ENCODE measurements at places on chromosomes 2 and 18. TPM values are rescaled to one million over a fixed set of nuclear protein-coding genes. Genes with fewer than 3 reads are reported as not detected.

The NFATC1 gene
- total RNA-seq: 43.8 TPM

The DIS3L2 gene
- total RNA-seq: 25.8 TPM

The CD8A gene
- total RNA-seq: 4.8 TPM

The CD207 gene
- total RNA-seq: not detected

The TBR1 gene
- not detected for total RNA-seq

The RPRM gene
- total RNA-seq: not detected

The KRCC1 gene
- 18.8 TPM for total RNA-seq

The SPATA3 gene
- total RNA-seq: 0.35 TPM

The APCDD1 gene
- total RNA-seq: not detected

The FEV gene
- not detected for total RNA-seq

The FZD7 gene
- 0.60 TPM for total RNA-seq

- DNase-seq: peak; percentile 10
Observed at GRCh38 chr2:70886541-70886987, 49.1 kb upstream of the ATP6V1B1 start.

- DNase-seq: no peak
Observed at GRCh38 chr2:39068299-39069135, 52.3 kb downstream of the SOS1 start.

GRCh38 chr2:12965540-12966269 is 249.0 kb downstream of the TRIB2 start:
- DNase-seq: no peak

DNA sequence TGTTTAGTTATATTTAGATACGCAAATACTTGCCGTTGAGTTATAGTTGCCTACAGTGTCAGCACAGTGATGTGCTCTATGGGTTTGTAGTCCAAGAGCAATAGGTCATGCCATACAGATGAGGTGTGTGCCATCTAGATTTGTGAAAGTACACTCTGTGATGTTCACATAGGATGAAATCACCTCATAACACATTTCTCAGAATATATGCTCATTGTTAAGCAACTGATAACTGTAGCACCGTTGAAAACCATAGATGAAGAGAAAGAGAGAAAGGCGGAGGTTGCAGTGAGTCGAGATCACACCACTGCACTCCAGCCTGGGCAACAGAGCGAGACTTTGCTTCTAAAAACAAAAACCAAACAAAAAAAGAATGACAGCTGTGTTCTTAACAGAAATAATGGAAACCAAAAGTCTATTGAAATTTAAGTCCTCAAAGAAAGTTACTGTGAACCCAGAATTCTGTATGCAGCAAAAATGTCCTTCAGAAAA is 9.5 kb downstream of the DGKD start:
- no peak for DNase-seq

DNA sequence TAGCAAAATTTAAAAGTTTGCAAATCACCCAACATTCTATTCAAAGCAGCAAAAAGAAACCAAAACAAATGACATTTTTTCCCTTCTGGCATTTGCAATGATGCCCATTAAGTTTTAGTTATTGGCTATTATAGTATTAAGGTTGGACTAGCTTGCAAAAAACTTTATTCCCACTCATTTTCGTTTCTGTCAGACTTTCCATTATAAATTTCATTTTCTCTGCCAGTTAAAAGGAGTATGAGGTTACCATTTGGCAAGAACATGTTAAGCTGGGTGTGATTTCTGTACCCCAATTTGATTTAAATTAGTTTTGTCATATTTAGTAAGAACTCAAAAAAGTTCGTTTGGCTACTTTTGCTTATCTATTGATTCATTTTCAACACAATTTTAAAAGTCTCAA is 187.9 kb downstream of the TCF4 start:
- no peak for DNase-seq

DNA sequence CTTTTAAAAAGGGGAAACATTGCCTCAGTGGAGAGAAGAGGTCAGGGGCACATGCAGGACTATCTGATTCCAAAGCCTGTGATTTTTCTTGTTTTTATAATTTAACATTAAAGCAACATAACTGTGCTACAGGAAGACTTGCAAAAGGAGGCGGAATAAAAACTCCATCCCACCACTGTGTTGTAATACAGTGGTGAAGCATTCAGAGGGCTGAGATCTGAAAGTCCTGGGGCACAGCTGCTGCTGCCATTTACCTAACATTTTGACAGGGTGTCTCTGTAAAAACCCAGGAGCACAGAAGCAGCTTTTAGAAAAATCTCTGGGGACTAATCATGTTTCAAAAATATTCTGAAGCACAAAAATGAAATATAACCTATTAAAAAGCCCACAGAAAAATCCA is 97.6 kb downstream of the GRB14 start:
- no peak for DNase-seq

- no peak for DNase-seq
Observed at GRCh38 chr2:177671662-177672061, 279.1 kb downstream of the AGPS start.

GRCh38 chr18:10094655-10095054 is 180.8 kb downstream of the VAPA start:
- no peak for DNase-seq

GRCh38 chr2:201628545-201628944 is 14.8 kb downstream of the TMEM237 start:
- no peak for DNase-seq

DNA sequence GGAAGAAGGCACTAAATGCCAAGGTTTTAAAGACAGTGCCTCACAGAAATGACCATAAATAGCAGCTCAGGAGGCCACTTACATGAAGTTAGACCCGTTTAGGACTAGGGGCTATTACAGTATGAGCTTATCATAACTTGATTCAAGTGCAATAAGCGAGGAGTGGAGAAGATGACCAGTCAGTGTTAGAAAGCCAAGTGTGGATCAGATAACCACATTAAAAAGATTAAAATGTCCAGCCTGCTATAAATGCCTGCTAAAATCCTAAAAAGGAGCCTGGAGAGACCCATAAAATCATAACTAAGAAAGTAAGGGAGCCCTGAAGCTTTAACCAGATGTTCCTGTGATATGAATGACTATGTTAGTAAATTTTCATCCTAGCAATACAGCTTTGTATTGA is 117.5 kb upstream of the ZNF521 start:
- DNase-seq: no peak

GRCh38 chr18:41871229-41872000 is 83.6 kb upstream of the PIK3C3 start:
- no peak for DNase-seq

DNA sequence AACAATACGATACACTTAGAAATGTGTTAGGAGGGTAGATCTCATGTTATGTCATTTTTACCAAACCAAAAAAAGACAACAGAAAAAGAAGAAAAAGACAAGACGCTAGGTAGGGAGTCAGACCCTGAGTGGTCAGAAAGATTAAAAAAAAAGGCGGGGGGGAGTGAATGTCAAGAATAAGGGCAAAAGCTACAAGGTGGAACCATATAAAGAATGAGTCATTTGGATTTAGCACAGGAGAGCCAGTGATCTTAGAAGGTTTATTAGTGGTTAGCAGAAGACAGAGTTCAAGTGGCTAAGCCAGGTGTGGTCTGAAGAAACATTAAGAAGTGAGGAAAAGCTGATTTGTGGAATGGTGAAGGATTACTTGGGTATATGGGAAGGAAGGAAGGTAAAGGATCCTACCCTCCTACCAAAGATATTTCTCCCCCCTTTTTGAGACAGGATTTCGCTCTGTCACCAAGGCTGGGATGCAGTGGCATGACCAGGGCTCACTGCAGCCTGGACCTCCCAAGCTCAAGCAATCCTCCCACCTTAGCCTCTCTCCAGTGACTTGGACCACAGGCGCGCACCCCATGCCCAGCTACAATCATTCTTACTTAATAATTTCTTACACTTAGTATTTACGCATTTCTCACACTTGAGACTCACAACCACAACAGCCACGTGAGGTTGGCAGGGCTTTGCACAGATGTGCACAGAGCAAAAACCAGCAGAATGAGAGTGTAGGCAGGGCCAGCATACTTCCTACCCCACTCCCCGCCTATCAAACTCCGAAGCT is 2.6 kb downstream of the DSC2 start:
- DNase-seq: no peak

GRCh38 chr2:120177001-120177621 is 46.1 kb downstream of the TMEM185B start:
- DNase-seq: peak; percentile 82

GRCh38 chr2:240965905-240966456 is 32.4 kb upstream of the SNED1 start:
- no peak for DNase-seq

GRCh38 chr2:155733091-155733853 is 599.2 kb downstream of the NR4A2 start:
- no peak for DNase-seq

GRCh38 chr2:37244017-37244416 is 12.6 kb downstream of the NDUFAF7 start:
- DNase-seq: no peak

DNA sequence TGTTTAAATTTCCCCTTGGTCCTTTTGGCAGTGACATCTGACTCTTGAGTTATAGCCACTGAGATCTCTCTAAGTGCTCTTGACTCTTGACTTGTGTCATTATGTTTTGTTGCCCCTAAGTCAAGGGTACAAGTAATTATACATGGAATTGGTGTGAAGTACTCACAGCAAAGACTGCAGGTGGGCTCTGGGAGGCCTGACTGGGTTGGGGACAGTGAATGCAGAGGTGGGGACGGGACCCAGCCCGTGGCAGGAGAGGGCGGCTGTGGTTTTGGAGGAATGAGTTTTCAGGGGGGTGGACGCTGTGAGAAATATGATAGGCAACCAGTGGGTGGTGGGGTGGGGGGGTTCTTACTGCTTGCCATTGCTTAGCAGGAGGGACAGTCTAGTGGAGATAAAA is 97.8 kb downstream of the NCK2 start:
- no peak for DNase-seq

DNA sequence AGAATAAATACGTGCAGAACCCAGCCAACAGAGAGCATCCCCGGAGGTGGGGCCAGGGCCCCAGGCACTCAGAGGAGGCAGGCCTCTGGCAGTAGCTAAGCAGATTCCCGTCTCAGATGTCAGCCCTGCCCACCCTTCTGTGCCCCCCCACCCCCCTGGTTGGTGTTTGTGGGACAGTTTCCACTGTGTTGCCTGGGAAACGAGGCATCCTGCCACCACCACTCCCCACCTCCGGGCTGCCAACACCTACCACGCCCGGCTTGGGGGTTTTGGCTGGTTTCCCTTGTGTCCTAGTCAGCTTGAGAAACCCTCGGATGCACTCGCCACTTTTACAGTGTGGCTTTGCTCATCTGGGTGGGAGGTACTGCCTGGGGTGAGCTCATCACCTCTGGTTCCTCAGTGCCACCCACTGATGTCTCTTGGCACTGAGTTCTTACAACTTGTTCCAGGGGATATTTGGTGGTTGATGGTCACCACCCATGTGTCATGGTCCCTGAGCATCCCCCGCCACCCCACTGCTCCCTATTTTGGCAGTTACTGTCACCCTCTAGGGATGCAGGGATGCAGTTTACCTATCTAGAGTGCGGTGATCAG is 72.4 kb upstream of the YWHAQ start:
- DNase-seq: peak; percentile 96

- DNase-seq: no peak
Observed at GRCh38 chr2:196245378-196246140, 74.2 kb upstream of the STK17B start.

DNA sequence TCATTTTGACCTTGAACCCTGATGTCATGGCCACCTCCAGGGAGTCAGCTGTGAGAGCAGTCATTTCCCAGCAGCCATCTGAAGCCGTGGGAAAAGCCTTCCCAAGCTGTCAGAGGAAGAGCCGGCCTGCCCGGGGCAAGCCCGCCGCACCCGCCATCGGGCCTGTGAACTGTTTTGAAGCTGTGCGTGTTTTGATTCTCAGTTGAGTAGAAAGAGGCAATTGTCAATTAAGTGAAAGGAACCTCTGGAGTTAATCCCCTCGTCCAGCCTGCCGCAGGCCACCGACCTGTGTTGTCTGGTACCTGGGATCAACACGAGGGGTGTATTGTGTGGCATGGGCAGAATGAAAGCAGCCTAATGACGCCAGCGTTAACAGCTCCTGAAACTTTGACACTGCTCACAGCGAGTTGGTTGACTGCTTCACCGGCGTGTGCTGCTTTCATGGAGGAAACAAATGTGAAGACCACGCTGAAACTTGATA is 318.4 kb downstream of the AGAP1 start:
- no peak for DNase-seq

- DNase-seq: no peak
Observed at GRCh38 chr2:8222979-8223694, 458.7 kb upstream of the ID2 start.

DNA sequence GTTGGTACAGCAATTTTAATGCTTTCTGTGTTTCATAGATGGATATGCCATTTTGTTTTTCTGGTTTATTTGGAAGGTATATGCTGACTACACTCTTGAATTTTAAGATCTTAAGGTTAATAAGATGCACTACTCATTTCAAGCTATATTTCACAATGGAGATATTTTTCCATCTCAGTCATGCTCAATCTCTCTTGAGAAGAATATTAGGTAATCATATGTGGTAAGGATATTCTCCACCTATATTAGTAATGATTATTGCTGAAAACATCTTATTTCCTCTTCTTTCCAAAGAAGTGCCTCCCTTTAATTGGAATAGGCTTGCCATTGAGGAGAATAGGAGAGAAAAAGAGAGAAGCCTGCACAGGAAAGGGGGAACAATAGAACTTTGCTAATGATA is 40.1 kb downstream of the EPB41L3 start:
- DNase-seq: no peak

- DNase-seq: no peak
Observed at GRCh38 chr18:53784253-53784652, 440.2 kb downstream of the MBD2 start.

DNA sequence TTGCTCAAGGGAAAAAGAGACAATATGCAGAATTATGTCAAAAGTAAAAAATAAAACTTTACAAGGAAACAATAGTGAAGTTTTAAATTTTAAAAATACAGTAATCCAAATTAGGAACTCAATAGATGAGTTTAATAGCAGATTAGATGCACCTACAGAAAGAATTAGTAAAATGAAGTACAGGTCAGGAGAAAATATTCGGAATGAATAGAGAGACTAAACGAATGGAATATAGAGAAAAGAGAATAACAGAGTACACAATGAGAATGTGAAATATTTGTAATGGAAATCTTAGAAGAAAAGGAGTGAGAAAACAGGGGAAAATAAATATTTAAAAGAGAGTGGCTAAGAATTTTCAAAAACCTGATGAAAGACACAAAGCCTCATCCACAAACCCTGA is 275.7 kb upstream of the MMADHC start:
- no peak for DNase-seq

GRCh38 chr2:68317971-68318913 is 1.5 kb downstream of the CNRIP1 start:
- DNase-seq: no peak

GRCh38 chr2:137888845-137889244 is 75.4 kb upstream of the HNMT start:
- DNase-seq: no peak

DNA sequence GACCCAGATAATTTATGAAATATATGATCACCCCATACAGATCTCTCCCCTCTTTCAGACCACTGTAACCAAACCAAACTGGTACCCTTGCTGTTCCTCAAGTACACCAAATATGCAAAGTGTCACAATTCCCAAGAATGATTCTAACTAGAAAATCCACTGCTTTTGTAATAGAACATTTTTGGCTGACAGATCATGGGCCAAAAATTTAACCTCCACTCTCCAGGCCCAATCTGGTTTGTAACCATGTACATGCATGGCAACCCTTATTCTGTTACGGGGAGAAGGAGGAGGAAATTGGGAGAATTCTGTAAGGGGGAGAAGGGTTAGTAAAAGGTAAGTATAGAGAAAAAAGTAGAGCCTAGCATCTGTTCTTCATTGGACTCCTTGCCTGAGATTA is 62.0 kb downstream of the IKZF2 start:
- no peak for DNase-seq

Data from activated CD4-positive, alpha-beta memory T cell treated with anti-CD3 and anti-CD28 coated beads, Interleukin-2, amount 10 ng/mL, durations not matched to agents 7 days and 5 days (primary cell).